ENCODE measurements at places on chromosomes 4 and X.

- DNase-seq, result no peak
Measured at GRCh38 chr4:100894339-100894870, 376.6 kb upstream of the EMCN start.

DNA sequence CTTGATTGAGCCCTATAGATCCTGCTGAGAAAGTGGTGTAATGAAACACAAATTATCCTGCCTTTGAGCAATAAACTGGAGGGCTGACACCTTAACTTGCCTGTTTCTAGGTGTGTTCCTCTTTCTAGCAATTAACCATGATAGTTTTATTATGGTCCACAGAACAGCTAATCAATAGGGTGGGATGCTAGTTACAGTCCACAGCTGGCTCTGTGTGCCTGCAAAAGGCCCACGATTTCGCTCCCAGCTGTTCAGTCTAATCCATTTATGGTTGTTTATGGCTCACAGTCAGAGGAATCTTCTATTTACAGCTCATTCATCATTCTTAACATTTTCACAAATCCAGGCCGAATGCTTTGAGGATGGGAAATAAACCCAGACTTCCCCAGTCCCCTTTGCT lies 674.9 kb downstream of the SMARCA1 start:
- no peak for DNase-seq

DNA sequence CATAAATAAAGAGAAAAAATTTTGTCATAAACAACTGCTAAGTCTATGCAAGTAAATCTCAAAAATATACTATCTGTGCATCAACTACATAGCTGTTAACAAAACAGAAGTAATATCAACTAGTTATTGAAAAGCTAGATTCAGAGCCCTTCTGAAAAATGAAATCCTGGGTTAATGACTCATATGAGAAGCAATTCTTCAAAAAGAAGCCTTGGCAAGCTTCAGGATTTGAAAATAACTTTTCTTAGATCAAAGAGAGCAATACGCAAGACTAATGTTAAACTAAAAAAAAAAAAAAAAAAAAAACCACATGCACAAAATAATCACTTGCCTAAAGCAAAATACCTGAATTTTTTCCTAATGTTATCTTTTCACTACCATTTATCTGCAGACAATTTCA lies 566.1 kb upstream of the BOD1L1 start:
- no peak for DNase-seq

- DNase-seq, result no peak
Measured at GRCh38 chr4:73197220-73197619, 61.4 kb downstream of the ANKRD17 start.

GRCh38 chrX:10032147-10032546 lies 65.0 kb downstream of the CLDN34 start:
- no peak for DNase-seq

- no peak for DNase-seq
Measured at GRCh38 chr4:52551487-52551886, 107.6 kb downstream of the USP46 start.

DNA sequence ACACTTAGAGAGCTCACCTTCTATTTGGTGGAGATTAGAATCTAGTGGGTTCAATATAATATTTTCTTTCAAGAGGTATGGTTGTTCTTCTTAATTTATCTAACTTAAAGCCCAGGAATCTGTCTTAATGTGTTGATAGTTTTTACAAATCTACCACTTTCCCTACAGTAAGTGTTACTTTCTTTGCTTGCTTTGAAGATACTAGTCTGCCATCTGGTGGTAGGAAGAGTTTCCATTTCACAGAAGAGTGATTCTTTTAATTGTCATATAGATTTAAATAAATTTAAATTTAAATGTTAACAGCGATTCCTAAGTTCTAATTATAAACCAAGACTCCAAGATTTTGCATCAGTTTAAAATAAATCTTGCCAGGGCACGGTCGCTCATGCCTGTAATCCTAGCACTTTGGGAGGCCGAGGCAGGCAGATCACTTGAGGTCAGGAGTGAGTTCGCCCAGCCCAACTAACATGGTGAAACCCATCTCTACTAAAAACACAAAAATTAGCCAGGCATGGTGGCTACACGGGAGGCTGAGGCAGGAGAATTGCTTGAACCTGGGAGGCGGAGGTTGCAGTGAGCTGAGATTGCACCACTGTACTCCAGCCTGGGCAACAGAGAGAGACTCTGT lies 43.5 kb downstream of the NUDT9 start:
- DNase-seq, result no peak
